CD4-positive, alpha-beta T cell (primary cell): ENCODE measurements at places on chromosomes 1 and 21. TPM values are rescaled to one million over a fixed set of nuclear protein-coding genes. Genes with fewer than 3 reads are reported as not detected.

HSD3B1 gene
- total RNA-seq, result not detected

EDARADD gene
- total RNA-seq, result 1.7 TPM

SHCBP1L gene
- not detected for total RNA-seq

ESPN gene
- total RNA-seq, result 3.9 TPM

DNA sequence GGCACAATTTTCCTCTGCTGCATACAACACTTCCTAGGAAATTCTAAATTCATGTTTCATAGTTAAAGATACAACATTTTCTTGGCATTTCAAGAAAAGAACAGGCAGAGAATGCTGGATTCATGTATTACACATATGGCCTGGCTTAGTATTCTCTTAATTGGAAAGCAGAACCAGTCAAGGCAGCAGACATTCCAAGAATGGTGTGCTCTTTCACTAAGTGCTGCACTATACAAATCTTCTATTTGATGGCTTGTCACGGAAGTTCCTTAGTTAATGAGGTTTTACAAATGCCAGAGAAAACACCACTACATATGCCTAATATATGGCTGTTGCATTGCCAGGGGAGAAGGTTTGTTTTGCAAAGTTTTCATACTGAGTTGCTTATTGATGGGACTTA is 80.8 kb upstream of the DYNLT5 start:
- no peak for DNase-seq

GRCh38 chr1:40384413-40384762 is 10.9 kb downstream of the SMAP2 start:
- no peak for DNase-seq

GRCh38 chr1:161930064-161930463 is 93.6 kb downstream of the OLFML2B start:
- no peak for DNase-seq

DNA sequence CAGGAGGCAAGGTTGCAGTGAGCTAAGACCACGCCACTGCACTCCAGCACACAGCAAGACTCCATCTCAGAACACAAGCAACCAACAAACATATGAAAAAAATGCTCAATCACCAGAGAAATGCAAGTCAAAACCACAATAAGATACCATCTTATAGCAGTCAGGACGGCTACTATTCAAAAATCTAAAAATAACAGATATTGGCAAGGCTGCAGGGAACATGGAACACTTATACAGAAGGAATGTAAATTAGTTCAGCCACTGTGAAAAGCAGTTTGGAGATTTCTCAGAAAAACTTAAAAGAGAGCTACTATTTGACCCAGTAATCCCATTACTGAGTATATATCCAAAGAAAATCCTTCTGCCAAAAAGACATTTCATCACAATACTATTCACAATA is 27.6 kb upstream of the POGK start:
- no peak for DNase-seq

DNA sequence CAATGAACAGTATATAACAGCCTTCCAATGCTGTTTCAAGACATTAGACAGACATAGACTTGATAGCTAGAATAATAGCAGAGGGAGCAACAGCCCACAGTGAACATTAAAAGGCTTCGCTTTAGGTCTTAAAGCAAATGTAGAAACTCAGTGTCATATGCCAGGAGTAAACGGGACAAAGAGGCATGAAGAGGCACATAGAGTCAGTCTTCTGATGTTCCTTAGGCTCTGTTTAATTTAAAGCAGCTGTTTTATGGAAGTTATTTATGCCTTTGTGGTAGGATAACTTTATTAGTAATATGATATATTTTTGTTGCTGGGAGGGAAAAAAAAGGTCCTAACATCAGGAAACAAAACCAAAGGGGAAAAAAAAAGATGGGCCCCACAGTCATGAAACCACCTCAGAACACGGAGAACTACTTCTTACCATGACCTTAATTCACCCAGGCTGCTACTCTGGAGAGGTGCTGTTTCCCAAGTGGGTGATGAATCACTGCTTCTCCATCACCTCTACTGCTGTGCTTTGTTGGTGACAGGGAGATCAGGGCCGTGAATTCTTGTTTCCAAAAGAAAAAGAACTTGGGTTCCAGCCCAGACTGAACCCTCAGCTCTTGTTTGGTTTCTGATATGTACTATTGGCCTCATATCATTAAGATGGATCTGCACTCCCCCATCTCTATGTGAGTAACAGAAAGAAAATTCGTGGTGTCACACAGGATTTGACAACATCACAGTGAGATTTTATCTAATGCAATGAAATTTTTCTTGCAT is 616.9 kb downstream of the KIF26B start:
- no peak for DNase-seq

- no peak for DNase-seq
Observed at GRCh38 chr1:18646091-18646785, 15.6 kb downstream of the PAX7 start.

GRCh38 chr1:180271272-180272255 is 41.5 kb downstream of the LHX4 start:
- no peak for DNase-seq

- DNase-seq, result no peak
Observed at GRCh38 chr1:204418174-204419063, 6.8 kb upstream of the PPP1R15B start.

DNA sequence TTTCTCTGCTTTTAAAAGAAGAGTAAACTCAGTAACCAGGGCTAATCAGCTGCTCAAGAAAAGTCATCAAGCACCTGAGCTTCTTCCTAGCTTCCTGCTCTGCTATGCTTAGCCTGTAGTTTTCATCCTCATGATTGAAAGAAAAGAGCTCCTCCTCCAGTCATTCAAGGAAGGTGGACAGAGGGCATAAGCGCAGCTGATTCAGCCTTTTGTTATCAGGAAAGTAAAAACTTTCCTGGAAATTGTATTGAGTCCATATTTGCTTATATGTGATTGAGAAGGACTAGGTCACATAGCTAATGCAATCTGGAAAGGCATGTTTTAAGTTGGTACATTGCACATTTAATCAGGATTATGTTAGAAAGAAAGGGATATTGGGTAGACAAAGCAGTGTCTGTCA is 8.5 kb upstream of the BACH1 start:
- DNase-seq, result no peak

GRCh38 chr1:9746211-9746610 is 77.6 kb downstream of the CLSTN1 start:
- no peak for DNase-seq

GRCh38 chr1:113608399-113608798 is 150.9 kb downstream of the PHTF1 start:
- DNase-seq, result no peak
